ENCODE measurements at places on chromosomes 7 and 10. TPM values are rescaled to one million over a fixed set of nuclear protein-coding genes. Genes with fewer than 3 reads are reported as not detected.

- no peaks in the 10 kb centered on the region for H3K36me3 ChIP-seq
- no peaks in the 10 kb centered on the region for H3K4me1 ChIP-seq
- H3K27ac ChIP-seq: no peak overlapping the region
- no peaks in the 10 kb centered on the region for H3K27me3 ChIP-seq
These were observed 19.1 kb downstream of the AUTS2 start for GRCh38 chr7:69617364-69617763.

DNA sequence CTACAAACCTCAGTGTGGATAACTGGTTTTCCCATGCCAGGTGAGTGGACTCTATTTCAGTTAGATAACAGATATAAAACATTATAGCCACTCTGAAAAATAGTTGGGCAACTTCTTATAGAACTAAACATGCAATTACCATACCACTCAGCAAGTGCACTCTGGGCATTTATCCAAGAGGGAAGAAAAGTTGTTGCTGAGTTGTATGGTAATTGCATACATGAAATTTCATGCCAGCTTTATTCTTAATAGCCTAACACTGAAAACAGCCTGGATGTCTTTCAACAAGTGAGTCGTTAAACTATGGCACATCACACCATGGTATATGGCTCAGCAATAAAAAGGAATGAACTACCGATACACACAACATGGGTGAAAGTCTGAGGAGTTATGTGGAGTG is 10.6 kb upstream of the UPP1 start:
- no peak overlapping the region for H3K4me3 ChIP-seq
- H3K36me3 ChIP-seq: no peaks in the 10 kb centered on the region
- no peaks in the 10 kb centered on the region for H3K27me3 ChIP-seq
- H3K4me1 ChIP-seq: peaks cover 10% of the 10 kb centered on the region

DNA sequence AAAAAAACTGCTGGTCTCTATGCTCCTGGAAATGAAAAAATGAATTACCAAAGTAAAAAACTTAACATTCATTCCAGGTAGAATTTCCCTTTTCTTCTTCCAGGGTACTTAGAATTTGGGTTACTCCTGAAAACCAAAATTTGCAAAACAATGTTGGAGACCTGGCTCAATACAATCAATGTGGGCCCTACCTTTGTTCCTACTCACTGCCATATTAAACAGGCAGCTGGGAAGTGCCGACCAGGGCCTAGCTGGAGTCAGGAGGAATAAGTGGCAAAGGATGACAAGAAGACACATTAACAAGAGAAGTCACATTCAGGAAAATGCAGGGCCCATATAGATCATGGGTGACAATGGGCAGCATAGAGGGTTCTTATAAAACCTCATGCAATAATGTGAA is 6.4 kb upstream of the AGK start:
- H3K4me3 ChIP-seq: no peak overlapping the region
- H3K36me3 ChIP-seq: no peaks in the 10 kb centered on the region
- H3K4me1 ChIP-seq: no peaks in the 10 kb centered on the region
- DNase-seq: no peak
- H3K27ac ChIP-seq: no peak overlapping the region

DNA sequence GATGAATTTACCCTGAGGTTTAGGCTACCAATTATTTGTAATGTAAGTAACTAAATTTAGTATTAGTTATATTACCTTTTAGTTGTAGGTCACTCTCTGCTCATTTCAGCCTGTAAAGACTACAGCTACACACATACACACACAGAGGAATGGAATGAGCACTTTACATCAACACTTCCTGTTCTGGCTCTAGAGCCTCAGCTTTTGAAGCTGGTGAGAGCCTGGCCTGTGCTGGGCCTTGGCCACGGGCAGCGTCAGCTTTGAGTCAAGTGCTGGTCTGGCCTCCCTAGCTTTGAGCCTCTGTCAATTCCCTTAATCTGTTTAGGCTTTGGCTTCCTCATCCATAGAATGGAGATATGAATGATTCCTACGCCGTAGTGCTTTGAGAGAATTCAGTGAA is 141.7 kb downstream of the EGFR start:
- H3K27me3 ChIP-seq: no peaks in the 10 kb centered on the region
- no peak for DNase-seq
- H3K36me3 ChIP-seq: no peaks in the 10 kb centered on the region
- peaks cover 5% of the 10 kb centered on the region for H3K4me1 ChIP-seq
- no peak overlapping the region for H3K4me3 ChIP-seq
- no peak overlapping the region for H3K27ac ChIP-seq

DNA sequence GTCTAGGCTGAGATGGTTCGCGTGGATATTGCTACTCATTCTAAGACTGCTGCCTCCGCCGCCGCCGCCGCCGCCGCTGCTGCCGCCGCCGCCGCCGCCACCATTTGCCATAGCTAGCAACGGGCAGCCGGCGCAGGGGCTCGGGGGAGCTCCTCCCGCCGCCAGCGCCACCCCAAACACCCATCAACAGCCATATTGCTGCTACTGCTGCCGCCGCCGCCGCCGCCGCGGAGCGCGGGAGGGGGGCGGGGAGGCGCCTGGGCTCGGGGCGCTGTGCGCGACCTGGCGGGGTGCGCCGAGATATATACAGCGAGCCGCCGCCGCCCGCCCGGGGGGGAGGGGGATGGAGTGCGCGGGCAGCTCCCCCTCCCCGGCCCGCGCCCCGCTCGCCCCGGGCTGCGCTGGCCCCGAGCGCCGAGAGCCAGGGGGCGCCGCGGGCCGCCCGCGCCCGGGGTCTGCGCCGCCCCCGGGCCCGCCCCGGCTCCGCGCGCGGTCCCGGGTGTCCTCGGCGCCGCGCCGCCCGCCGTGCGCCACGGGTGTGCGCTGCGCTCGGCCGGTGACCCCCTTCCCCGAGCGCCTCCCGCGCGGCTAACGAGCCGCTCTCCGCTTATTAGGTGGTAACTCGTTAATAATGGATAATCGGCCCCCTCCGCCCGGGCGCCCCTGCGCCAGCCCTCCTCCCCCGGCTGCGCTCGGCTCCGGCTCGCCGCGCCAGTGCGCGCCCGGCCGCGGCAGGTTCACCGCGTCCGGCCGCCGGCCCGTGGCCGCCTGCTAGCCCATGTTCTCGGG is at the start of gene KCNMA1:
KCNMA1 (minus strand) TSS at position 277 of the 789 bp plus-strand sequence.
- peak within 1 kb of the TSS; percentile 82 for H3K4me3 ChIP-seq
- H3K27ac ChIP-seq: no peak within 1 kb of the TSS
- H3K4me1 ChIP-seq: peaks cover 15% of the 10 kb centered on the region
- no peaks in the 10 kb centered on the region for H3K36me3 ChIP-seq
- peaks cover 89% of the 10 kb centered on the region for H3K27me3 ChIP-seq

- H3K4me1 ChIP-seq: no peaks in the 10 kb centered on the region
- H3K27ac ChIP-seq: no peak overlapping the region
- H3K4me3 ChIP-seq: no peak overlapping the region
- no peaks in the 10 kb centered on the region for H3K36me3 ChIP-seq
- H3K27me3 ChIP-seq: peaks cover 28% of the 10 kb centered on the region
These were observed 2.5 kb downstream of the HOXA4 start for GRCh38 chr7:27128034-27128433.

DNA sequence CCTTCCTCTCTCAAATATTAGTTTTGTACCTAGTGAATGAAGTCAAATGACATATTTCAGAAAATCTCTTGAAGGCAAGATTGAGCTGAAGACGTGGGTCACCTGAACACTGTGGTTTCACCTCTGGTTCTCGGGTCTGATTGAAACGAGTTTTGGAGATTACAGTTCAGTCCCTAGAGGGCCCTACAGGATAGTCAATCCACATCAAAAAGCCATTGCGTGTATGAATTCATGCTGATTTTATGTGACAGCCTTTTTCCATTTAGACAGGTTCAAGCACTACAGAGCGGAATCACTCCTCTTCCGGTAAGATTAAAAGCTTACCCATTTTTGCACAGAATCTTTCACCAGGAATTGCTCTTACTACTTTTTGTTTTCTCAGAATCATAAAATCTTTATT is 62.2 kb downstream of the VIM start:
- H3K27ac ChIP-seq: no peak overlapping the region
- peaks cover 6% of the 10 kb centered on the region for H3K27me3 ChIP-seq
- H3K4me3 ChIP-seq: no peak overlapping the region
- peaks cover 5% of the 10 kb centered on the region for H3K4me1 ChIP-seq

DNA sequence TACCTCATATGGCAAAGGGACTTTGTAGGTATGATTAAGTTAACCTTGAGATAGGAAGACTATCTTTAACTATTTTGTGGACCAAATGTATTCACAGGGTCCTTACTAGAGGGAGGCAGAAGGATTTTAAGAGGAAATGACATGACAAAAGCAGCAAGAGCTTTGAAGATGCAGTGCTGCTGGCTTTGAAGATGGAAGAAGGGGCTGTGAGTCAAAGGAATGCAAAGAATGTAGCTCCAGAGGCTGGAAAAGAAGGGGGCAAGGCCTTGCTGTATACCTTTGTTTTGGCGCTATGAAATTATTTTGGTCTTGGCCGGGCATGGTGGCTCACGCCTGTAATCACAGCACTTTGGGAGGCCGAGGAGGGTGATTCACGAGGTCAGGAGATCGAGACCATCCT is 3.2 kb upstream of the NRBF2 start:
- no peaks in the 10 kb centered on the region for H3K36me3 ChIP-seq
- DNase-seq: no peak
- no peak overlapping the region for H3K27ac ChIP-seq
- H3K4me1 ChIP-seq: peaks cover 16% of the 10 kb centered on the region

DNA sequence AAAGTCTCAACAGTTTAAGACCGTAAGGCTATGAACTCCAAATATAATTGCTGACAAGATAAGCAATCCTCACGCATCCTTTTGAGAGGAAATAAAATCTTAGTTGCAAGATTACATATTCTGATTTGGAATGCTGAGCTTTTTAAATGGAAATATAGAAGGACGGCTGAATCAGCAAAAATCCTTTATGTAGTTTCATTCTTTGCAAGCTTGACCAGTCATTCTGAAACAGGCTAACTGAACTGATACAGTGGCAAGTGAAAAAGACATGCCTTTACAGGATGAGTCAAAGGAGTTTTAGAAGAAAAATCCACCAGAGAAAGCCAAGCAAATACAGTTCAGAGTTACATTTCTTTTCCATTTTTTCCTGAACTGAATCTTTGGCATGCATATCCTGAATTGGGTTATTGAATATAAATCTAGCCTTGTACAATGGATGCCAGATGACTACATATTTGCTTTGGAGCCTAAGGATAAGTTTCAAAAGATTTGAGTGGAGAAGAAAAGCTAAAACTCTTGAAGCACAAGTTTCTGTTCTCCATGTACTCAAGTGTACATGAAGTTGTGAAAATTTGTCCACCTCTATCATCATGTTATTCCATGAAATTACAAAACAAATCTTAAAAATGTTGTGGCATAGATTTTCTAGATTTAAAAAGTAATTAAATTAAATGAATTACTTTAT is 4.4 kb downstream of the VIM start:
- H3K27ac ChIP-seq: peak overlapping the region; percentile 27
- peak overlapping the region; percentile 99 for H3K4me3 ChIP-seq
- peaks cover 58% of the 10 kb centered on the region for H3K4me1 ChIP-seq

DNA sequence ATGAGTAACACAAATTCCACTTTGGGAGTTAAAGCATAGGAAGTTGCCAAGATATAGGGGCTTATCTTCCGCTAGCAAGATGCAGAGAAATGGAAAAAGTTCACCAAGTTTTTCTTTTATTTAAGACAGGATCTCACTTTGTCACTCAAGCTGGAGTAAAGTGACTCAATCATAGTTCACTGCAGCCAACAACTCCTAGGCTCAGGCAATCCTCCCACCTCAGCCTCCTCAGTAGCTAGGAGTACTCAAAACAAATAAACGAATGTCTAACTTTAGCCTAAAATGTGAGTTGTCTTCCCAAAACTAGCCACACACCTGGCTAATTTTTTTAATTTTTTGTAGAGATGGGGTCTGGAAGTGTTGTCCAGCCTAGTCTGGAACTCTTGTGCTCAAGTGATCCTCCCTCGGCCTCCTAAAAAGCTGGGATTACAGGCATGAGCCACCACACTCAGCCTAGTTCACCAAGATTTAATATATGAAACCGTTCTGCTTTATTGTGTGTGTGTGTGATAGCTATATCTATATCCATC is 9.9 kb downstream of the VIM start:
- no peak overlapping the region for H3K4me3 ChIP-seq
- peak overlapping the region; percentile 28 for H3K27ac ChIP-seq
- H3K27me3 ChIP-seq: no peaks in the 10 kb centered on the region
- peaks cover 46% of the 10 kb centered on the region for H3K4me1 ChIP-seq
- DNase-seq: no peak
- H3K36me3 ChIP-seq: peaks cover 4% of the 10 kb centered on the region

DNA sequence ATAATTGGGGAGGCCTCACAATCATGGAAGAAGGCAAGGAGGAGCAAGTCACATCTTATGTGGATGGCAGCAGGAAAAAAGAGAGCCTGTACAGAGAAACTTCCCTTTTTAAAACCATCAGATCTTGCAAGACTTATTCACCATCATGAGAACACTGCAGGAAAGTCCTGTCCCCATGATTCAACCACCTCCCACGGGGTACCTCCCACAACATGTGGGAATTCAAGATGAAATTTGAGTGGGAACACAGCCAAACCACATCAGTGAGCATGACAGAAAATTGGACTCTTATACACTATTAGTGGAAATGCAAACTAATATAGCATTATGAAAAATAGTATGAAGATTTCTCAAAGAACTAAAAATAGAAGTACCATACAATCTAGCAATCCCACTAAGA is 271.2 kb downstream of the MAGI2 start:
- no peak for DNase-seq
- H3K27ac ChIP-seq: no peak overlapping the region
- H3K4me3 ChIP-seq: no peak overlapping the region
- H3K4me1 ChIP-seq: no peaks in the 10 kb centered on the region
- no peaks in the 10 kb centered on the region for H3K36me3 ChIP-seq
- no peaks in the 10 kb centered on the region for H3K27me3 ChIP-seq

GRCh38 chr7:64551375-64552142 is 11.3 kb downstream of the ZNF680 start:
- H3K27me3 ChIP-seq: no peaks in the 10 kb centered on the region
- H3K4me3 ChIP-seq: no peak overlapping the region
- H3K4me1 ChIP-seq: peaks cover 10% of the 10 kb centered on the region
- no peak for DNase-seq

DNA sequence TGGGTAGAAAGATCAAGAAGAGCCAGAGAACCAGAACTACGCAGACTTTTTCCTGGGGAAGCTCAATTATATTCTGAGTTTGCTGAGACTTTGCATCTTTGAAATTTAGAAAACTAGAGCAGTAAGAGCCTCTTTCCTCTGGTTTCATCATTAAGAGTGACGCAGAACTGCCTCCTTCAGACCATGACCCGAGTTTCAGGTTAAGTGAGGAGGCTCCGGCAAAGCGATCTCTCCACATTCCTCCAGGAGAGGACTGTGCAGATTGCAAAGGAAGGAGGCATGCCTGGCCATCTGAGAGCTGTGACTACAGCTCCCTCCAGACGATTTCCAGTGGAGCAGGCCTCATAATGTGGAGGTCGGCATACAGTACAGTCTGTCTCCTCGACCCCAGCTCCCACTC is 115.8 kb upstream of the LANCL2 start:
- no peak overlapping the region for H3K27ac ChIP-seq
- peaks cover 2% of the 10 kb centered on the region for H3K4me1 ChIP-seq
- no peak for DNase-seq
- H3K27me3 ChIP-seq: peaks cover 29% of the 10 kb centered on the region
- no peak overlapping the region for H3K4me3 ChIP-seq

GRCh38 chr7:155237297-155237696 is 60.4 kb upstream of the INSIG1 start:
- H3K4me3 ChIP-seq: no peak overlapping the region
- no peaks in the 10 kb centered on the region for H3K36me3 ChIP-seq
- no peak overlapping the region for H3K27ac ChIP-seq
- peaks cover 27% of the 10 kb centered on the region for H3K27me3 ChIP-seq
- peaks cover 3% of the 10 kb centered on the region for H3K4me1 ChIP-seq

The TUBGCP2 gene
- polyA plus RNA-seq: 35.6 TPM

The LRIT1 gene
- polyA plus RNA-seq: not detected

The AZGP1 gene
- not detected for polyA plus RNA-seq

The DGKI gene
- polyA plus RNA-seq: not detected

The RSPH10B gene
- polyA plus RNA-seq: not detected

The ANTXRL gene
- not detected for polyA plus RNA-seq

The OR6V1 gene
- polyA plus RNA-seq: not detected

The FAM25C gene
- not detected for polyA plus RNA-seq

The CTTNBP2 gene
- not detected for polyA plus RNA-seq

The BBIP1 gene
- 29.0 TPM for polyA plus RNA-seq
